Activated CD4-positive, alpha-beta memory T cell treated with anti-CD3 and anti-CD28 coated beads, Interleukin-2, amount 10 ng/mL, durations not matched to agents 7 days and 5 days (primary cell): ENCODE measurements at places on chromosomes 11 and 22. TPM values are rescaled to one million over a fixed set of nuclear protein-coding genes. Genes with fewer than 3 reads are reported as not detected.

The GLYAT gene
- not detected for total RNA-seq

The DDX17 gene
- total RNA-seq = 511 TPM

The ANGPTL5 gene
- not detected for total RNA-seq

The TRIM48 gene
- not detected for total RNA-seq

The PRR33 gene
- total RNA-seq = 0.08 TPM

The CYTH4 gene
- 126 TPM for total RNA-seq

The SOX6 gene
- not detected for total RNA-seq

The OR52A1 gene
- not detected for total RNA-seq

The CASP5 gene
- total RNA-seq = 0.30 TPM

The PKP3 gene
- not detected for total RNA-seq

DNA sequence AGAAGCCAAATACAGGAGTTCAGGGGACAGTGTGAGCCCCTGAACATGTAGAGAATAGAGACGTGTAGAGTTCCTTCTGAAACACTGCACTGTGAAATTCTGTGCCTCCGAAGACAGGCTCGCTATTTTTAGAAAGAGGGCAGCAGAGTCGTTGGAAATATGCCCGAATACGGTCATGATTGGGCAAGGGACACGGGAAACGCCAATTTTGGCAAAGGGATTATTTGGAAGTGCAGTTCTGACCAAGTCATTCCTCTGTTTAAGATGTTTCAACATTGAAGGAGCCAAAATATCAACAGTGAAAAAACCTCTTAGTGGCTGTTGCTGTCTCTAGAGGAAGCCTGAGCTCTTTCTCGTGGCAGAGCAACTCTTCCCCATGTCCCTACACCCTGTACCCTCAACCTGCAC, 9.5 kb upstream of the CBX6 start:
- no peak overlapping the region for H3K4me3 ChIP-seq
- H3K27ac ChIP-seq = no peak overlapping the region
- peaks cover 11% of the 10 kb centered on the region for H3K4me1 ChIP-seq

DNA sequence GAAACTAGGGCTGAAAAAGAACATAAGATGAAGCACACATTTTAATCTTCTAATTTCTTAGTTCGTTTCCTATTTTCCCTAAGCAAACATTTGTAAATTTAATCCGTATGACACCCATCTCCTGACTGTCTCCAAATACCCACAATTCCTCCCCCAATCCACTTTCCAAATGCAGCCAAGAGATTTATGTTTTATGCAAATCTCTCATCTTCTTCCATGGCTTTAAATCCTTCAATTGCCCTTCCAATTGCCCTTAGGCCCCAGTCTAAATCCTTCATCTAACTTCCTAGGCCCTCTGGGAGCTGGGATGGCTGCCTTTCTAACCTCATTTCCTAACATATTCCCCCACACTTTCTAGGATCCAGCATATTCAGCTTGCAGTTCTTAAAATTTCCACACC, 18.0 kb upstream of the POU2AF1 start:
- no peak overlapping the region for H3K27ac ChIP-seq
- H3K4me3 ChIP-seq = no peak overlapping the region
- no peak for DNase-seq
- H3K27me3 ChIP-seq = peaks cover 3% of the 10 kb centered on the region
- no peaks in the 10 kb centered on the region for H3K36me3 ChIP-seq

- peaks cover under 1% of the 10 kb centered on the region for H3K36me3 ChIP-seq
- peaks cover 23% of the 10 kb centered on the region for H3K4me1 ChIP-seq
- H3K27me3 ChIP-seq = no peaks in the 10 kb centered on the region
- no peak overlapping the region for H3K4me3 ChIP-seq
- DNase-seq = peak; percentile 73
Measured at GRCh38 chr22:40525250-40525884, 111.2 kb downstream of the MRTFA start.

DNA sequence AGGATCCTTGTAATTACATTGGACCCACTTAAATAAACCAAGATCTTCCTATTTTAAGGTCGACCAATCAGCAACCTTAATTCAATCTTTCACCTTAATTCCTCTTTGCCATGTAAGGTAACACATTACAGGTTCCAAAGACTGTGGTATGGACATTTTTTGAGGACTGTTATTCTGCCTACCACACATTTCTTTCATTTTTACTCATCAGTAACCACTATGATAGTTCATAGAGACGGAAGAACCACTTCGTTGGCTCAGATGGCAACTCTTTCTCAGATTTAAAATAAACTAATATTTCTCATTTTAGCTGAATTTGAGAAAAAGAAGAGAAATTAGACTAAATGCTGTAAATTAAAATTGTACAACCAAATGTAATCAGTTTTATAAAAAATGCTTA, 96.3 kb downstream of the PAX6 start:
- H3K36me3 ChIP-seq = no peaks in the 10 kb centered on the region
- H3K4me3 ChIP-seq = no peak overlapping the region
- H3K27ac ChIP-seq = no peak overlapping the region
- no peak for DNase-seq
- H3K27me3 ChIP-seq = no peaks in the 10 kb centered on the region
- H3K4me1 ChIP-seq = peaks cover 8% of the 10 kb centered on the region

DNA sequence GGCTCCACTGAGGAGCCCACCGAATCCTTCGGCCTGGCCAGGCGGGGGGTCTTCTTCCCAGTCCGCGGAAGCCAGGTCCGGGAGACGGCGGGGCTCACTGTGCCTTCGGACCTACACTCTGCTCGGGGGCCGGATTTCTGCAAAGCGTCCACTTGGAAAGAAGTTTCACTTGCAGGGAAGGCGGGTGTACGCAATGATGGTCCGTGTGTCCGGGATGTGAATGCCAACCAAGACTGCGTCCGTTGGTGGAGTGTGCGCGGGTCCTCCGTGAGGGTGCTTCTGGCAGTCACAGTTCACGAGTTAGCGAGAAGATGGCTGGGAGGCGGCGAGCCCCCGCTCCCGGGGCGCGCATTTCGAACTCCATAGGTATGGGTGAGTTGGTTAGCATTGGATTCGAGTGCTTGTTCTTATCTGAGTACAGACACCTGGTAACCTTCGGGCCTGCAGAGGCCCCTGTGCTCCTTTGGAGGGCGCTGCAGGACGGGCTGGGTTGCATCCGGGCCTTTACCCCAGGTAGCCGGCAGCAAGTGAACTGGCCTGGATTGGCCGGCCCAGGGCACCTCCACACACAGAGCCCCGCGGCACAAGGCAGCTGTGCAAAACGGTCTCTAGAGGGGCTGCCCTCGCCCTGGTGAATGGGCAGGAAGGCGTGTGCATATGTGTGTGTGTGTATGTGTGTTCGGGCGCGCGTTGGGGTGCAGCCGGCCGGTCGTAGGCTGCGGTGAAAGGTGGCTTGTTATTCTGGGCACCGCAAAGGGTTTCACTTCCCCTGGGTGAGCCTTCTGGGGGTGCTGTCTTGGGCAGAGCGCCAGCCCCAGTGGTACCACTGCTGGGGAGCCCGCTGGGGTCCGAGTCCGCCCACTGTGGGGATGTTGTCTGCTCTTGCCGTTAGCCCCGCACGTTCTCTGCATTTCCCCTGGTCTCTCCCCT, 13.3 kb upstream of the CYP2R1 start:
- H3K36me3 ChIP-seq = peaks cover 4% of the 10 kb centered on the region
- DNase-seq = peak; percentile 86
- peak overlapping the region; percentile 88 for H3K27ac ChIP-seq

GRCh38 chr22:45187891-45188290, 24.2 kb downstream of the NUP50 start:
- no peak overlapping the region for H3K4me3 ChIP-seq
- peaks cover 24% of the 10 kb centered on the region for H3K4me1 ChIP-seq
- DNase-seq = no peak

DNA sequence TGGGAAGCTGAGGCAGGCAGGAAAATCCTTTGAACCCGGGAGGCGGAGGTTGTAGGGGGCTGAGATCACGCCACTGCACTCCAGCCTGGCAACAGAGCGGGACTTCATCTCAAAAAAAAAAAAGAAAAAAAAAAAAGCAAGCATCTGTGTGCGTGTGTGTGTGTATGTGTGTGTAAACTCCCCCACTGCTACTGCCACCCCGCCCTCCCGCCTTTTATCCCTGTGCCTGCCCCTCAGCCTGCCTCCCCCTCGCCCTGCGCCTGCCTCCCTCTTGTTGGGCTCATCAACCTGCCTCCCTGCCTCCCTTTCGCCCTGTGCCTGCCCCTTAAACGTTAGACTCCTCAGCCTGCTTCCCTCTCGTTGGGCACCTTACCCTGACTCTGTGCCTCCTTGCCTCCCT, 18.0 kb downstream of the TMEM258 start:
- no peak for DNase-seq
- H3K27me3 ChIP-seq = peaks cover 4% of the 10 kb centered on the region
- no peaks in the 10 kb centered on the region for H3K36me3 ChIP-seq
- no peak overlapping the region for H3K4me3 ChIP-seq

- H3K36me3 ChIP-seq = no peaks in the 10 kb centered on the region
- H3K4me3 ChIP-seq = no peak overlapping the region
- no peaks in the 10 kb centered on the region for H3K4me1 ChIP-seq
- no peak overlapping the region for H3K27ac ChIP-seq
- DNase-seq = no peak
Measured at GRCh38 chr11:119952441-119952840, 185.5 kb downstream of the TRIM29 start.

- H3K27me3 ChIP-seq = peaks cover 9% of the 10 kb centered on the region
- peaks cover 26% of the 10 kb centered on the region for H3K4me1 ChIP-seq
- no peaks in the 10 kb centered on the region for H3K36me3 ChIP-seq
Measured at GRCh38 chr22:42528591-42529307, 9.2 kb upstream of the RRP7A start.

GRCh38 chr11:113350336-113351067, 36.1 kb downstream of the TTC12 start:
- H3K4me3 ChIP-seq = no peak overlapping the region
- no peaks in the 10 kb centered on the region for H3K4me1 ChIP-seq
- no peak overlapping the region for H3K27ac ChIP-seq
- no peaks in the 10 kb centered on the region for H3K27me3 ChIP-seq
- DNase-seq = no peak

DNA sequence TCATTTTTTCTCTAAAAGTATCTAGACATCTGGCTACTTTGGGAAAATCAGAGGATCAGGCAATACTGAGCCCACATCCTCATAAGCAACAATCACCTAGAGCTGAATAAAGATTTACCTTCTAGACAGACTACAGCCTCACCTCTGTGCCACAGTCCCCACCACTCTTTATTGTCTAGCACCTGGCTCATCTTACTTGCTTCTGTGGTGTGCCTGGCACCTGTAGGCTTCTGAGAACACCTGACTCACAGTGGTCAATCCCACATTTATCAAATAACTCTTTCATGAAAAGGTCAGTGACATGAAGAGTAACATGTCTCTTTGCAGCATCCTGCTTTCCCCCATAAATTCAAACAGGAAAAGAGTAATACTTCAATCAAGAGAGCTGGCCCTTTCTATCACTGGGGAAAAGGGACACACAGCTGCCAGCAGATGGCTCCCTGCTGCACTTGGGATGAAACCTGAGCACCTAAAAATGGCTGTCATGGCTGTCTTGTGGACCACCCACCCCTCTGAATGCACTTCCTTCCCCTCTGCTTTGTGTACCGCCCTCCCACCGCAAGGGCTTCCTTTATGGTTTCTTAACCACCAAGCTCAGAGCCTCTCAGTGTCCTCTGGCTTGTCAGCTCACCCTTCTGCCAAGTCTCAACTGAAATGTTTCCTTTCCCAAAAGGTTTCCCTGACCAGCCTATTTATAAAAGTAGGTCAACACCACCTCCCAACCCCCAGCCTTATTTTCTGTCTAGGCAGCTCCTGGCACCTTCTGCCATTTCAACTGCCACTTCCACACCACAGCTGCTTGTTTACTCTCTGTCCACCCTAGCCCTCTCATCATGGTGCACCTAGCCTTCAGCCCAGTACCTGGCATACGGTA, 9.3 kb downstream of the TFIP11 start:
- DNase-seq = peak; percentile 89
- H3K36me3 ChIP-seq = peaks cover 69% of the 10 kb centered on the region
- H3K4me3 ChIP-seq = peak overlapping the region; percentile 44
- H3K4me1 ChIP-seq = peaks cover 39% of the 10 kb centered on the region

GRCh38 chr11:112121981-112122615, 35.4 kb downstream of the SDHD start:
- no peaks in the 10 kb centered on the region for H3K36me3 ChIP-seq
- peaks cover 15% of the 10 kb centered on the region for H3K4me1 ChIP-seq
- no peak for DNase-seq
- H3K27me3 ChIP-seq = no peaks in the 10 kb centered on the region
- H3K27ac ChIP-seq = no peak overlapping the region

- no peaks in the 10 kb centered on the region for H3K27me3 ChIP-seq
- DNase-seq = no peak
- peaks cover 67% of the 10 kb centered on the region for H3K36me3 ChIP-seq
- H3K4me3 ChIP-seq = no peak overlapping the region
- H3K4me1 ChIP-seq = peaks cover 9% of the 10 kb centered on the region
Measured at GRCh38 chr11:10492084-10492483, 37.0 kb downstream of the AMPD3 start.

GRCh38 chr11:43992834-43993637, 50.6 kb downstream of the C11orf96 start:
- DNase-seq = no peak
- no peaks in the 10 kb centered on the region for H3K4me1 ChIP-seq
- no peak overlapping the region for H3K27ac ChIP-seq

DNA sequence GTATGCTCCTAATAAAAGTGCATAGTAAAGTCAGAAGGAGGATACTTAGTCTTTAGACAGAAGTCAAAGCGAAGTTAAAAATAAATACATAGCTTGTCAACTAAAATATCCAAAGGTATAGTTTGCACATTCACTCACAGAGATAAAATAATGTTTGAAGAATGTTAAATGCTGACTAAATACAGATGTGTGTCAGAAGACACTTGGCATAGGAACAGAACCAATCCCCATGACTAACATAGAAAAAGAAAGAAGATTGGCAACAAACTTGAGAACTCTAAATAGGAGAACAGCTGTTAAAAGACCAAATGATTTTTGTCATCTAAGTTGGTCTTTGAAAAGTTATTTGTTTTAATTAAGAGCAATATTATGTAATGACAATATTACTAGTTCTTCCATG, 1172.1 kb upstream of the RAG2 start:
- no peak for DNase-seq
- H3K27ac ChIP-seq = no peak overlapping the region
- H3K36me3 ChIP-seq = no peaks in the 10 kb centered on the region
- H3K4me1 ChIP-seq = no peaks in the 10 kb centered on the region
- no peaks in the 10 kb centered on the region for H3K27me3 ChIP-seq
- no peak overlapping the region for H3K4me3 ChIP-seq

GRCh38 chr22:23419171-23419570, 160.9 kb downstream of the IGLL1 start:
- DNase-seq = no peak
- no peaks in the 10 kb centered on the region for H3K36me3 ChIP-seq
- H3K4me3 ChIP-seq = no peak overlapping the region
